ENCODE measurements at places on chromosomes 6 and 20.
A peak's percentile ranks its signal among the peaks of the same experiment; 100 is the strongest.

DNA sequence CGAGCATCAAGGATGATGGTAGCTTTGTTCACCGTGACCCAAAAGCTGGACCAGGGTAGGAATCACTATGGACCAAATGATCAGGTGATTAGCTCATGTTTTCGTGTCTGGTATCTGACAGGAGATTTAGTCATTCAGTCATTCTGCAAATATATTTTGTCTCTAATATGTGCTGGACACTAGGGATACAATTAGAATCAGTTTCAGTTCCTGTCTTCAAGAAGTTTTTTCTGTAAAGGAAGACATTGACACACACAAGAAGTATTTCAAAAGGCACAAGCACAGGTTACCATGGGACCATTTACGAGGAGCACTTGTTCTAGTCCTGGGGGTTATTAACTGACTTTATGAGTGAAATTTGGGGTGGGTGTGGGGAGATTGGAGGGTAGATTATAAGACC lies 244.9 kb downstream of the HIVEP2 start:
- DNase-seq = no peak

DNA sequence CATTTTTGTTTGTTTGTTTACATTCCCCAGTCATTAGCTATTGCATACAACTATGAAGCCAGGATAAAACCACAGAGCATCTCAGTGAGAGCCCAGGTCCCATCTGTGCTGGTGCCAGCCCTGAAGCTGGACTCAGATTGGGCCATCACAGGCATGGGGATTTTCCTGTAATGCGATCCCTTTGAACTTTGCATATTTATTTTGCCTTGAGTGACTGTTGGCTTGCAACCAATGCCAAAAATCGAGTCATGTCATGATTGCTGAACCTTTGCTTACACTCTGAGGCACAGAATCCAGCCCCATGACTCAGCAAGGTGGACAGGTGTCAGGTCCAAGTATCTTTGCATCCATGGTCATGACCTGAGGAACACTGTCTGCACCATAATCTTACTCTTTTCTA lies 46.2 kb upstream of the GGTLC1 start:
- peak; percentile 16 for DNase-seq

DNA sequence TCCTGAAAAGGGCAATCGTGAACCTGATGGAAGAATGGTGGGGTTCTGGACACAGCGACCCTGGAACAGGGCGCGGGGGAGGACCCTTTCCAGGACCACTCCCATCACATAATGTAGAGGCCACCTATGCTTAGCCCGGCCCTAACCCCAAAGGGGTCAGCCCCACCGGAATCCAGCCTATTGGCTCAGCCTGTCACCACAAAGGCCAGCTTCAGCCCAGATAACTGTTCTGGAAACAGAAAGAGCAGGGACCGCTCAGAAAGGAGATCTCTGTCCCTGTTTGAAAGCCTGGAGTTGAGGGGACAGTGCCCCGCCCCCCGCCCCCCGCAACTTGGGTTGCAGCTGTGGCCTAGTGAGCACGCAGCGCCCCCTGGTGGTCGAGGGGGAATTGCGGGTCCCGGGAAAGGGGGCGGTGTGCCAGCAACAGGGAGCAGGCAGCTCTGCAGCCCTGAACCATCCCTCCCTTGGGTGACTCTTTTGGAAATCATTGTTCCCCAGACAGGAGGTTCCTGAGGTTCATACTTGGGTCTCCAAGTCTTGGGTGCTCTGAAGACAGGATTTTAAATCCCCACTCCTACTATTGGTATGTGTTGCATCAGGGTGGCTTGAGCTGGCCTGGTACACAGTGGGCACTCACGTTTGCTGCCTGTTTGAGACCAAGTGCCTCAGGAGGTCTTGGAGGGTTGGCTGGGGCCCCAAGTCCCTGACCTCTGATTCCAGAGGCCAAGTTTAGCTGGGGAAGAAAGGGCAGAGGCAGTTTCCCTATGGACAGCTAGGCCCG lies 1.5 kb downstream of the SIGLEC1 start:
- peak; percentile 7 for DNase-seq

GRCh38 chr6:79614326-79615305 lies 16.5 kb upstream of the SH3BGRL2 start:
- DNase-seq = no peak

DNA sequence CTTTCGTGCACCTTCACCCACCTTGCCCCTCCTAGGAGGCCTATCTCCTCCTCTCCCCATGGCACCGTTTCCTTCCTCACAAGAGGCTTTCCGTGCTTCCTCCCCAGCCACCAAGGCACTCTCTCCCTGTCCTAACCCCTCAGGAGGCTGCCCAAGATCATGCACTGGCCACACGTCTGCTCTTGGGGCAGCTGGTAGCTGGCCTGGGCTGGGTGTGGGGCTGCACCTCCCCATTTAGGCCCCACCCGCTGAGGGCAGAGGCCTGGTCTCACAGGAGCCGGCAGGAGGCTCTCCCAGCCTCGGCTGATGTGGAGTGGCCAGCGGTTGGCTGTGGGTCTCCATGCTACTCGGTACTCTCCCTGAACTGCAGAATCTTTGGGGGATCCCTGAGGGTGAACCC lies 13.6 kb downstream of the NOL4L start:
- no peak for DNase-seq

DNA sequence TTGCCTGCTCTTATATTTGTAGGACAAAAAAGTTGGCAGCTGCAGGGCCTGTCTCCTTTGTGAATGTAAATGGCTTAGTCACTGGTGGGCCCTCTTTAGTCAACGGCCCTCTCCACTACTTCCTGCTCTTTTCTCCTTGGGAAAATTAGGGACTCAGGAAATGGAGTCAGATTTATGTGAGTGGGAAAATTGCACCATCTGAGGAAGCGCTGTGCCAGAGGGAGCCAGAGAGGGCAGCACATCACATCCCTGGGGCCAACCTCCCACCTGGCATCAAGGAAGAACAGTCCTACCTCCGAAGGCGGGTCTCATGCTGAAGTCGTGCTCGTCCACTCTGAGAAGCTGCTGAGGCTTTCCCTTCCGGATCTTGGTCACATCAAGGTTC lies 15.6 kb downstream of the GABRR2 start:
- no peak for DNase-seq

Data from DMS79 (cell line).